ENCODE measurements at places on chromosomes 6 and 20.
A peak's percentile ranks its signal among the peaks of the same experiment; 100 is the strongest.

- no peak for DNase-seq
Measured at GRCh38 chr20:46311719-46312074, 3.4 kb upstream of the CDH22 start.

DNA sequence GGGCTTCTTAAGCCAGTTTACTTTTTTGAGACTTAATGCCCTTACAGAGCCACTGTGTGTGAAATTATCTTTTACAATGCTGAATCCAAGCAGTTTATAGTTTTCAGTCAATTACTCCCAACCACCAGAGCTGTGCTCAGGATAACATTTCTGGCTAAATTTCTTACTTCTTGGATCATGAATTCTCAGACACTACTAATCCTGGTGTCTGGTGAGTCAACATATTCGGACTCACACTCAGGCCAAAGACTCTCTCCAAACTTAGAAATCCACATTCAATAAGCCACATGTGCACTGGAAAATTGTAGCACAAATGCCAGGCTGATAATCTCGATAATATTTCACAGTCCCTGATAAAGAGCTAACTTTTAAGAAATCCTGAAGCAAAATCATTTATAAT lies 49.0 kb downstream of the PTPRT start:
- DNase-seq, result no peak

DNA sequence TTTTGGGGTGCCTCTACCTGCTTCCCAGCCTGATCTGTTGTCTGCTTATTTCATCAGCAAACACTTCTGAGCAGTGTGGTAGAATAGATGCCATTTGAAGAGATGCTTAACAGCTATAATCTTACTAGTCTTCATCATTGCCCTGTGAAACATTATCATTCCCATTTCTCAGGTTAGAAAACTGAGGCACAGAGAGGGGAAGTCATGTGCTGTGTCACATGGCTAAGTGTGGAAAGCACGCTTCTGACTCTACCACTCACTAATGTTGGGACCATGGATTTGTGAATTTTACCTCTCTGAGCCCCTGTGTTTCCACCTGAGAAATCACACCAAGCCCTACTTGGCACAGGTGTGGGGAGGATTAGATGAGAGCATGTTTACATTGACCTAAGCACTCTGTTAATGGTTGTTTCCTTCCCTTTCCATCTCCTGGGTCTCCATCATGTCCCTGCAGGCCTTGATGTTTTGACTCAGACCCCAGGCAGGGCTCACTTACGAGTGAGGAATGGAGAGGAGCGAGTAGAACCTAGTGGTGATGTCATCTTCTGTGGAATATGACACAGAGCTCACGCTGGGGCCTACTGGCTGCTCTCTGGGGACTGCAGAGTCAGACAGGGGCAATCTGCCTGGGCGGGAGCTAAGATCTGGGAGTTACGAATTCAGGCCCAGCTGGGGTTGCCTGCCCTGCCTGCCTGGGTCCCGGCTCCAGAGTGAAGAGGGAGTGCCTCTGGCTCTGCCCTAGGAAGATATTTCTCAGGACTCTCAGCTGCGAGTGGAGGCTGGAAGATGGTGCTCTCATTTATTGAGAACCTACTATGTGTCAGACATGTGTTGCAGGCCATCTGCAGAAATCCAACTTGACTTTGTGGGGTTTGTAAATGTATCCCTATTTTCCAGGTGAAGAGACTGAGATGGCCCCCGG lies 64.3 kb downstream of the CDH22 start:
- DNase-seq, result no peak

GRCh38 chr6:168852376-168852884 lies 401.2 kb downstream of the THBS2 start:
- DNase-seq, result no peak

GRCh38 chr20:35610833-35611427 lies 4.7 kb upstream of the SPAG4 start:
- DNase-seq, result no peak

- DNase-seq, result no peak
Measured at GRCh38 chr6:157158456-157158855, 164.9 kb downstream of the TMEM242 start.

DNA sequence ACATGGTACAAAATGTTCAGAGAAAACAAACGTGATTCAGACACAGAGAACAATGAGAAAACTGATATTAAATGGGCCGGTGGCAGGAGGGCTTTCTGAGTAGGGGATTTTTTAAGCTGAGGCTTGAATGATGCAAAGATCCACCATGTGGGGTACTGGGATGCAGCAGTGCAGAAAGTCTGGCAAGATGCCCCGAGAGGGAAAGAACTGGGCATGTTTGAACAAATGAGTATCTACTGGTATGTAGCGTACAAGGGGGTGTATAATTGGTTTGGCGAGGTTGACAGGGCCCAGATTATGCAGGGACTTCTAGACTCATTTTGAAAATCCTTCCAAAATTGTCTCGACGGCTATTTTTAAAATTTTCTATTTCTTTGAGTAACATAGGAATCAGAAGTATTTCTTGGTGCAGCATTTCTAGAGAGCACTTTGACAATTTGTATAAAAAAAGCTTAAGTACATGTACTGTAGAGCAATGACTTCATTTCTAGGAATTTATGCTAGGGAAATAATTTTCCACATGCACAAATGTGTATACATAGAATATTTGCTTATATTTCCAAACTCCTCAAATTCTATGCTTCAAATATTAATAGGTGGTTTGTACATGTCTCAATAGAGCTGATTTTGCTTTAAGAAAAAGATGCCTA lies 119.6 kb upstream of the DOK5 start:
- no peak for DNase-seq

GRCh38 chr6:166955121-166955864 lies 1.1 kb downstream of the RNASET2 start:
- no peak for DNase-seq

GRCh38 chr6:15079288-15079817 lies 166.5 kb upstream of the JARID2 start:
- no peak for DNase-seq

DNA sequence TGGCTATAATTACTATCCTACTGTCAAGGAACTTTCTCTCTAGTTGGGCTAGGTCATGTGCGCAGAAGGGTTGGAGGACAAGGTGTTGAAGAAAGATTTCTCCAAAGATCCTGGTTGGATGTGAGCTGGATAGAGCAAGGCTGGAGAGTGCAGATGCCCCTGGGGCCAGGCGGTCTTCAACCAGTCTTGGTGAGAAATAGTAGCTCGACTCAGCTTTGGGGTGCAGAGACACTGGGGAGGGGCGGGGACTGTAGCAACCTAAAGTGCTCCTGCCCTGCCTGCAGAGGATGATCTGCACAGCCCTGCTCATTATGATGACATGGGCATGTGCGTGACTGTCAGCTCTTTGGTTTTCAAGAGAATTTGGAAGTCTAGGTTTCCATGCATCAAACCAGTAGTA lies 35.9 kb downstream of the PHACTR3 start:
- DNase-seq, result no peak

GRCh38 chr20:33945391-33946081 lies 48.2 kb upstream of the RALY start:
- peak; percentile 14 for DNase-seq

DNA sequence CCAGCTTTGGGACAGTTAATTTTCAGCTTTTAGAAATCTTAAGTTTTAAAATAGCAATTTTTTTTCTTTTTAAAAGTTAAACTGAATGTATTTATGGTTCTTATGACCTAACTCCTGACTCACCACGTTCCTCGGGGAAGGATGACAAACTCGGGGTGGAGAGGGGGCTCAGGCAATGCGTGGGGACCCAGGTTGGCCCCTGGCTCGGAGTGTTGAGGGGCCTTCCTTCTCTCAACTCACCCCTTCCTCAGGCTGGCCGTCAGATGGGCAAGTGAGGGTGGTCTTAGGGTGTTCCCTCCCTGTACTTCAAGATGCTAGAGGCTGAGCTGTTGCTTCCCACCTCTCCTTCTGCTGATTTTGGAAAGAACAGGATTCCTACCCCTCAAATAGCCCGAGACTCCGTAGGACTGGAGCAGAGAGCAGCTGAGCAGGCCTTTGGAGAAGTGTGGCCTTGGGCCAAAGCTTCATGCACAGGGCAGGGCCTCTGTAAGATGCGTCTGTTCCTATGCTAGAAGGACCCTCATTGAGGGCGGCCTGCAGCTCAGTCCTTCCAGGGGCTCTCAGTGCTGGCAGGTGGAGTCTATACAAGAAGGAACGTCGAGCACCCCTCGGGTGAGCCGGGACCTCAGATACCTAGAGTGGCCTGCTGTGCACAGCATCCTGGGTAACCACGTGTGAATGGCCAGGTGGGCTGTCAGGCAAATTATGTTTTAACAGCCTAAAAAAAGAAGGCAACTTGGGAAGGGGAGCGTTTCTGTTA lies 79.3 kb downstream of the TCP11 start:
- no peak for DNase-seq

DNA sequence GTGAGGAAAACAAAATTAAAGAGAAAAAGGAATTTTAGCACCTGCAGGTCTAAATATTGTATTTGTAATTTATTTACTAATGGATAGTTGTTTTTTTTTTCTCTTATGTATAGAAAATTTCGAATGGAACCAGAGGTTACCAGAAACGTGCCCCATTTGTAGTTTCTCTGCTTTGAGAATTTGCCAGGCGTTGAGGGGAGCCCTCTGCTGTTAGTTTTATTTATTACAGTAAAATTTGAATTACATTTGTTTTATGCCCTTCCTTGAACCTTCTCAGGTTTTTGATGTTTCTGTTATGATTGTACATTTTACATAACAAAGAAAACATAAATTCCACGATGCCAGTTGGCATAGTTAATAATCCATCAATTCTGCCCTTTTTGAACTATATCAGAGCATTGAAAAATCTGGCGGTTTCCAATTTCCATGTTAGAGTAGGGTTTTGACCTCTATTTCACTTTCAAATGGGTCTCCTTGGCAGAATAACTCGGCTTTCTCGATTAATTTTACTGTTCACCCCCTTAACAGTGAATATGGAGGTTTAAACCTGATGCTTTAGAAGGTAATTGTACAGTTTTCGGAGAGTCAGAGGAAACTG lies 35.1 kb upstream of the RFPL4B start:
- DNase-seq, result no peak

GRCh38 chr20:47730744-47731143 lies 54.5 kb downstream of the SULF2 start:
- no peak for DNase-seq

DNA sequence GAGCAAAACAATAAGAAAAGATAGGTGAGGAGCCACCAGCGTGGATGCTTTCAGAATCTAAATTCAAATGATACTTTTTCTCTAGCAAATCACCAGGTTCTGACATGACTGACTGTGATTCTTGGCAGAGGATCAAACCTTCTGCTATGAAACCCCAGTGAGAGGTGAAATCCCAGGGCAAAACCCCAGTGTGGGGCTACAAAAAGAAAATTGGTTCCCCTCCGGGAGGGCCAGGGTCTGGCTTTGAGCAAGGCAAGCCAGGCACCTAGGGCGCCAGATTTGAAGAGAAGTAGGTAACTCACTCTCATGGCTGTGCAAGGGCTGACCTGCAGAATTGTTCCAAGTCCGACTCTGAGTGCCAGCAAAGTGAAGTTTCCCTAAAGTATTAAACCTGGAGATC lies 20.2 kb upstream of the RALGAPA2 start:
- no peak for DNase-seq

GRCh38 chr6:155274533-155274932 lies 10.7 kb downstream of the CLDN20 start:
- DNase-seq, result no peak

- no peak for DNase-seq
Measured at GRCh38 chr20:17749978-17750721, 50.4 kb downstream of the BANF2 start.
